Right renal cortex interstitium (tissue), 3 donors: ENCODE measurements at places on chromosomes 6 and 20. TPM values are rescaled to one million over a fixed set of nuclear protein-coding genes. Genes with fewer than 3 reads are reported as not detected.
A peak's percentile ranks its signal among the peaks of the same experiment; 100 is the strongest.

The CALHM4 gene
- polyA plus RNA-seq = 1.1 TPM

The RHAG gene
- polyA plus RNA-seq = 0.80 TPM

The TUBB1 gene
- polyA plus RNA-seq = 2.4 TPM

The TNFRSF6B gene
- polyA plus RNA-seq = 1.3 TPM

The MOG gene
- polyA plus RNA-seq = not detected

- DNase-seq = no peak
These were observed 62.9 kb downstream of the CARMIL1 start for GRCh38 chr6:25341923-25342619.

DNA sequence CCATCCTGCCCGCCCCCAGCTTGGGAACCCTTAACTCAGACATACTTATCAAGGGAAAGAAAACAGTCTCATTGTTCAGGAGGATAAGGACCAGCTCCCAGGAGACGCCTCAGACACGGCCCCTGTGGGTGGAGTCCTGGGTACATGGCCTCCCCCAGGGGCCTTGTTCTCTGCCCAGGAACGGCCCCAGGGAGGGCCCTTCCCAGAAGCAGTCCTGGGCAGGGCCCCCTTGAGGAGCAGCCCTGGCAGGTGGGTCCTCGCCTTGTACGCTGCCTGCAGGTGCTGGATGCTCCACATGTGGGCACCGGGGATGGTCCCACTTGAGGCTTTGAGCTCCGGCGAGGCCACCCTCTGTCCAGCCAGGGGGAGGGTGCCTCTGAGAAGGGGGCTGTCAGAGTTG is 4.5 kb upstream of the GATA5 start:
- DNase-seq = no peak

- no peak for DNase-seq
These were observed 194.0 kb downstream of the TRIM27 start for GRCh38 chr6:28729501-28730402.

DNA sequence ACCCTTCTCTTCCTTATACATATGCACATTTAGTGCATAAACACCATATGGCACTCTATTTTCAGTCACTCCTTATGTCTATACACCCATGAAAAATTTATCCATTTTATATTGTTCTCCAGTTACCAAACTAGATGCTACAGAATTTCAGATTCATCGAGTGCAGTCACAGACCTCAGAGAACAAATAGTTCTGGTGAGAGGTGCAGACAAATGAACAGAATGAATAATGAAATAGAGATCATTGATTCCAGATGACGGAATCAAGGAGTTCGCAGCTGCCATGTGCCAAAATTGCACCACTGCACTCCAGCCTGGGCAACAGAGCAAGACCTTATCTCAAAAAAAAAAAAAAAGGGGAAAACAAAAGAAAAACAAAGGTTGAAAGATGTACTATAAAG is 214.8 kb upstream of the CEP162 start:
- DNase-seq = no peak

DNA sequence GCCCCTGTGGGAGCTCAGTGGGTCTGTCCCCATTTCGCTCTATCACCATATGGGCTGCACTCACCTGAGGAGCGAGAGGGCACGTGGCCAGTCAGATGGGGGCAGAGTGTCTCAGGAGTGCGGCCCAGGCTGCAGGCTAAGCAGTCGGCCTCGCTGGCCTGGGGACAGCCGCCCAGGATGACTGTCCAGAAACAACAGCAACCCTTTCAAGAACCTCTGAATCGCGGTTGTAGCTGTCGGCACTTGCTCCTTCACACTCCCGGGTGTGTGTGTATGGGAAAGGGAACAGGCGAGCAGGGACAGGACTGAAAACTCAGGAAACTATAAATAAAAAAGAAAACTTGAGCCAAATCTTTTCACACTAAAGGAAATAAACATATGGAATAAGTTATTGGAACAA is 63.1 kb downstream of the TFAP2A start:
- no peak for DNase-seq

GRCh38 chr20:49976542-49976941 is 6.2 kb upstream of the SNAI1 start:
- DNase-seq = no peak

DNA sequence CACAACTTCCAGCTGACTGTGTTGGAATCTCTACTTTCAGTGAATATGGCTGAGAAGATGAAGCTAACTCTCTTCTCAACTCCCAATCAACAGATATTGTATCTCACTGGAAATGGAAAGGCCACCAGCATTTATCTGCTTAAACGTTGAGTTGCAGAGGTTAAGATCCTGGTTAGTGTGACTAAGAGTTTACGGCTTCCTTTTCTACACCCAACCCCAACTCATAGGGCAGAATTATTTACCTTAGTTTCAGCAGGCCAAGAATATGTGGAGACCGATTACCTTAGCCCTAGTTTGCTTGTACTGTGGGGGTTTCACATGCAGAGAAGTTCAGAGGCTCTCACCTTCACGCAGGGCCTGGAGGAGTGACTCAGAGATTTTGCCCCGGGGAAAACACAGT is 1026.6 kb downstream of the EYS start:
- no peak for DNase-seq

GRCh38 chr6:52233975-52234823 is 10.1 kb downstream of the IL17F start:
- peak; percentile 76 for DNase-seq

GRCh38 chr20:47459344-47460073 is 42.2 kb upstream of the NCOA3 start:
- no peak for DNase-seq

GRCh38 chr6:168031411-168031971 is 34.0 kb downstream of the KIF25 start:
- DNase-seq = no peak

GRCh38 chr6:147802459-147802858 is 294.0 kb downstream of the SAMD5 start:
- no peak for DNase-seq

DNA sequence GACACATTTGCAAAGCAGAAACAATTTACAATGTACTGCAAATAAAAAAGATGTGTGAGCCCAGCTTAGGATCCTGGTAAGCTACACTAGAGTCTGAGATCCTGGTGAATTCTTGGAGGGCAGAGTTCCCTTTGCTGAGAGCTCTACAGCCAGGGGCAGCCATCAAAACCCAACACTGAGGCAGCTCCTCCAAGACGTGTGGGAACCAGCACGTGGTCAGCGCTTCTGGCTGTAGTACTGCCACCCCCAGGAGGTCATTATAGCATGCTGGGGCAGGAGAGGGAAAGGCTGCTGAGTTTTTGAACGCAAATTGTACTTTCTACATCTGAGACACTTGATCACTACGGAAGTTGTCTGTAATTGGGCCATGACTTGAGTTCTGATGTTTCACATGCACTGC is 131.5 kb downstream of the INSM1 start:
- no peak for DNase-seq

GRCh38 chr6:139313784-139314545 is 22.2 kb upstream of the TXLNB start:
- DNase-seq = no peak
